IMR-90 (cell line): ENCODE measurements at places on chromosomes 11 and 22. TPM values are rescaled to one million over a fixed set of nuclear protein-coding genes. Genes with fewer than 3 reads are reported as not detected.

- DNase-seq, result peak; percentile 41
- no peak overlapping the region for H3K4me3 ChIP-seq
- no peaks in the 10 kb centered on the region for H3K27me3 ChIP-seq
- H3K36me3 ChIP-seq, result peaks cover 46% of the 10 kb centered on the region
- peak overlapping the region; percentile 72 for H3K27ac ChIP-seq
Observed at GRCh38 chr22:36369922-36370791, 17.6 kb downstream of the MYH9 start.

DNA sequence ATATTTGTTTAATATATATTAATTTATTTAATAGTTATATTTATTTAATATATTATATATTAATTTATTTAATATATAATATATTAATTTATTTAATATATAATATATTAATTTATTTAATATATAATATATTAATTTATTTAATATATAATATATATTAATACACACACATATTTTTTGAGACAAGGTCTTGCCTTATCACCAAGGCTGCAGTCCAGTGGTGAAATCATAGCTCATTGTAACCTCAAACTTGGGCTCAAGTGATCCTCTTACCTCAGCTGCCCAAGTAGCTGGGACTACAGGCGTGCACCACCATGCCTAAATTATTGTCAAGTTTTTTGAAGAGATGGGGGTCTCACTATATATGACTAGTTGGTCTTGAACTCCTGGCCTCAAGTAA, 51.4 kb upstream of the DDI1 start:
- H3K36me3 ChIP-seq, result no peaks in the 10 kb centered on the region
- no peak overlapping the region for H3K4me3 ChIP-seq
- peaks cover 8% of the 10 kb centered on the region for H3K4me1 ChIP-seq
- H3K27me3 ChIP-seq, result no peaks in the 10 kb centered on the region; the same call in 1 of the 2 replicates
- H3K27ac ChIP-seq, result no peak overlapping the region
- no peak for DNase-seq

GRCh38 chr11:44527476-44527875, 38.0 kb upstream of the CD82 start:
- H3K27me3 ChIP-seq, result peaks cover 3% of the 10 kb centered on the region; the same call in 1 of the 2 replicates
- no peaks in the 10 kb centered on the region for H3K36me3 ChIP-seq
- H3K4me3 ChIP-seq, result no peak overlapping the region
- H3K4me1 ChIP-seq, result no peaks in the 10 kb centered on the region
- no peak overlapping the region for H3K27ac ChIP-seq
- DNase-seq, result no peak

- DNase-seq, result no peak
- H3K27ac ChIP-seq, result no peak overlapping the region
- no peaks in the 10 kb centered on the region for H3K36me3 ChIP-seq
- H3K4me3 ChIP-seq, result no peak overlapping the region
- peaks cover 21% of the 10 kb centered on the region for H3K27me3 ChIP-seq
Observed at GRCh38 chr22:22155146-22155545, 89.4 kb upstream of the VPREB1 start.

DNA sequence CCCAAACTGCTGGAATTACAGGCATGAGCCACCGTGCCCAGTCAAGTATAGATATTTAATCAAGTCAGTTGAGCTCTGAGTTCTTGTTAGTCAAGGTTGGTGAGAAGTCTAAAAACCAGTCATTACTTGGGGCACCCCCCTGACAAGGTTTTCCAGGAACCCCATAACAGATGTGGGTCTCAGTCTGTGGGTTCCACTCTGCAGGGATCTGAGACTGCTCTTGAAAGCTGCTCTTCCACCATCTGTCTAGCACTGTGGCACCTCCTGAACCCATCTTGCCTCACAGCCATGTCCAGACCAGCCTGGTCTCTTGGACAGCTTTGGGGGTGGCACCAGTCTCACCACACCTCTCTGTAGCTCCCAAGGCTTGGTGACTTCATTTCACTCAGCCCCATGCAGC, 44.3 kb upstream of the PLET1 start:
- H3K27ac ChIP-seq, result no peak overlapping the region
- no peak for DNase-seq
- H3K4me3 ChIP-seq, result no peak overlapping the region
- no peaks in the 10 kb centered on the region for H3K27me3 ChIP-seq
- H3K4me1 ChIP-seq, result peaks cover 9% of the 10 kb centered on the region

DNA sequence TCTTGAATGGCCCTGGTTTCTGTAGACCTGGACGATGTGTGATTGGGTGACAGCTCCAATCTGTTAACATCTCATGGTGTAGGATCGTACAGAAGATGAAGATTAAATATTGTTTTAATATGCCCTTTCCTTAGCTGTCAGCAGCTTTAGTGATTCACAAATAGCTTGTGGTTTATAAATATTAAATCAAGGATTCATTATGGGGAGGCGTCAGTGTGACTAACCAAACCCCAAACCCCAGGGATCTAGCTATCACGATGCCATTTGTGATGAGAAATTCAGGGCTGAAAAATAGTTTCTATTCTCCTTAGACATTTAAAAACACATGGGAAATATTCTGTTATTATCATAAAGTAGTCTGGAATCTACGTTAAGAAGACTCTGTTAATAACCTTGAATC, 73.4 kb downstream of the NCAM1 start:
- DNase-seq, result no peak
- no peak overlapping the region for H3K4me3 ChIP-seq
- H3K27me3 ChIP-seq, result no peaks in the 10 kb centered on the region
- H3K4me1 ChIP-seq, result no peaks in the 10 kb centered on the region

DNA sequence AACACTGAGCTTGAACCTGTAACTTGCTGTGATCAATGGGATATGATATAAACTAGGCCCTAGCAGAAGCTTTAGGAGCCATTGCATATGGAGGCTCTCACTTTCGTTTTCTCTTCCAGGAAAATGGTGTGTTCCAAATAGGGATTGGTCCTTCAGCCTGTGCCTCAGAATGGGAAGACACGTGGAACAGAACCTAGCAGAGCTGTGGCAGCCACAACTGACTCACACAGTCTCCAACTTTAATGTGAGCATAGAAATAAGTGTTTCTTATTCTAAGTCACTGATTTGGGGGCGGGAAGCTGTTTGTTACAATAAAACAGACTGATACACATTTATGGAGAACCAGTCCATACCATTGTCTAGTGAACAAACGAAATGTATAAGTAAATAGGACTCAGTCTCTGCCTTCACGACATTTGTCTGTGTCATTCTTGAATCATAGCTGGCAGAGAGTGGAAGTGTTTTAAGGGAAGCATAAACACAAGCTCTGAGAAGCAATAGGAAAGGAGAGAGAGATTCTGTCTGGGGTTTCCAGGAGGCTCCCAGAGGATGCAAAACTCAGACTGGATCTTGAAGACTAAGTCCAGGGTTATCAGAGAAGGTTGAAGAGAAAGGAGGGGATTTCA, 97.3 kb downstream of the GALNT18 start:
- H3K27ac ChIP-seq, result no peak overlapping the region
- H3K4me1 ChIP-seq, result no peaks in the 10 kb centered on the region
- H3K27me3 ChIP-seq, result peaks cover 2% of the 10 kb centered on the region; the same call in 1 of the 2 replicates
- DNase-seq, result peak; percentile 22

DNA sequence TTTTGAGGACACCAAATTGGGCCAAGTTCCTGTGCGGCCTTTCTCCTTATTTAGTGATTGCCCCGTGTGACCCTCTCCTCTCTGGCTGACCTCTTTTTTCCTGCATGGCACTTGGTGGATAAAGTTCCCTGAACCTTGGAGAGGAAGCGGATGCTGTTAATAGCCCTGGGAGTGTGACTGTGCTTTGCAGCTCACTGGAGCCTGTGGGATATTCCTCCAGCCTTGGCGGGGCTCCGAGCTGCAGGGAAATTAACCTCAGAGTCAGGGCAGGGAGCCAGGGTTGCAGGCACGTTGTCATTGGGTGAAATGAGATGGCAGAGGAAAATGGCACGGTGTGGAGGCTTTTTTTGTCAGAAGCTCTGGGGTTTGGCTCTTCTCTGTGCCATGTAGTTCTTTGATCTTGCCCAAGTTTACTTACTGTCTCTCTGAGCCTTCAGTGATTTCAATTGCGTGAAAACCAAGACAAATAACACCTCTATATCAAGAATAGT, 965 bp downstream of the OR9Q1 start:
- DNase-seq, result peak; percentile 60
- H3K4me3 ChIP-seq, result no peak overlapping the region
- H3K27me3 ChIP-seq, result no peaks in the 10 kb centered on the region
- peak overlapping the region; percentile 66; the same call in 1 of the 2 replicates for H3K27ac ChIP-seq
- H3K4me1 ChIP-seq, result peaks cover 23% of the 10 kb centered on the region
- no peaks in the 10 kb centered on the region for H3K36me3 ChIP-seq

- no peak overlapping the region for H3K4me3 ChIP-seq
- peaks cover 8% of the 10 kb centered on the region; the same call in 1 of the 2 replicates for H3K27me3 ChIP-seq
- H3K27ac ChIP-seq, result no peak overlapping the region
- H3K4me1 ChIP-seq, result peaks cover 5% of the 10 kb centered on the region
- H3K36me3 ChIP-seq, result no peaks in the 10 kb centered on the region
Observed at GRCh38 chr22:24503843-24504338, 8.8 kb downstream of the UPB1 start.

GRCh38 chr11:129939510-129939909, 44.1 kb upstream of the NFRKB start:
- no peak for DNase-seq
- H3K4me3 ChIP-seq, result no peak overlapping the region
- H3K36me3 ChIP-seq, result peaks cover 3% of the 10 kb centered on the region; the same call in 1 of the 2 replicates
- no peak overlapping the region for H3K27ac ChIP-seq
- no peaks in the 10 kb centered on the region for H3K27me3 ChIP-seq

GRCh38 chr22:32206774-32207758, 2.2 kb upstream of the RFPL2 start:
- H3K4me1 ChIP-seq, result no peaks in the 10 kb centered on the region
- H3K27ac ChIP-seq, result no peak overlapping the region
- H3K36me3 ChIP-seq, result no peaks in the 10 kb centered on the region
- peaks cover 16% of the 10 kb centered on the region; the same call in 1 of the 2 replicates for H3K27me3 ChIP-seq
- no peak overlapping the region for H3K4me3 ChIP-seq

DNA sequence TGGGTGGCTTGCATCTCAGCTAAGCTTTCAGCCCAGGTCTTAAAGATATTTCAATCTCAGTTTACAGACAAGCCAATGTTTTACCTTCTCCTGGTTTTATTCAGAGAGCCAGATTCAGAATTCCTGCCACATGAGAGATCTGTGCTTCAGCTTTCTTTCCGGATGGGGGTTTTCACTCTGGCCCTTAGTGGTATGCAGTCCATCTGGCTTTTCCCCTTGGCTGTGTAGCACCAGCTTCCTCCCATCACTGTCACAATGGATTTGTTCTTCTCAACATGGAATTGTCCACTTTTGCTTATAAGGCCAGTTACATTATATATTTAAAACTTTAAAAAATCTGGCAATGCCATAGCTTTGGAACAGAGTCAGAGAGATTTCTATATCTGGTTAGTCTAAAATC, 303.9 kb downstream of the ETS1 start:
- no peak overlapping the region for H3K27ac ChIP-seq
- H3K27me3 ChIP-seq, result peaks cover 1% of the 10 kb centered on the region; the same call in 1 of the 2 replicates
- no peak overlapping the region for H3K4me3 ChIP-seq
- H3K36me3 ChIP-seq, result no peaks in the 10 kb centered on the region

DNA sequence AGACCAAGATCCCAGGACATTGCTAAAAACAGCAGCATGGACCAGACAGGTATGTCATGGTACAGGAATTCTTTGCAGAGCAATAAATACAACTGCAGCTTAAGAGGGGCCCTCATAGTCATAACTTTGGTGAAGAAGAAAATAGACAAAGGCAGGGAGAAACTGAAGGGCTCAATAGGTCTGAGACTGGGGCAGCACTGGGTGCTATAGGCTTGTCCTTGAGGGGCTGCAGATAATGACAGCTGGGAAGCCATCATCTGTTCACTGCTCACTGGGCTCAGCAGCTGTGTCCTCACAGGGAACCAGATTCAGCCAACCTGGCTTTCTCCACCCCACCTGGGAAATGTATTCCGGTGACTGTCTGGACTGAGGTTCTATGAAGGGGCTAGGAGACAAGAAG, 68.4 kb downstream of the ZNF280B start:
- DNase-seq, result no peak
- no peaks in the 10 kb centered on the region; the same call in 1 of the 2 replicates for H3K27me3 ChIP-seq
- no peak overlapping the region for H3K4me3 ChIP-seq
- no peaks in the 10 kb centered on the region for H3K4me1 ChIP-seq
- no peaks in the 10 kb centered on the region for H3K36me3 ChIP-seq

- peaks cover 11% of the 10 kb centered on the region for H3K4me1 ChIP-seq
- H3K36me3 ChIP-seq, result no peaks in the 10 kb centered on the region
- H3K27ac ChIP-seq, result no peak overlapping the region
- H3K27me3 ChIP-seq, result peaks cover 4% of the 10 kb centered on the region; the same call in 1 of the 2 replicates
- no peak for DNase-seq
Observed at GRCh38 chr11:2303627-2304505, 2.1 kb downstream of the TSPAN32 start.

DNA sequence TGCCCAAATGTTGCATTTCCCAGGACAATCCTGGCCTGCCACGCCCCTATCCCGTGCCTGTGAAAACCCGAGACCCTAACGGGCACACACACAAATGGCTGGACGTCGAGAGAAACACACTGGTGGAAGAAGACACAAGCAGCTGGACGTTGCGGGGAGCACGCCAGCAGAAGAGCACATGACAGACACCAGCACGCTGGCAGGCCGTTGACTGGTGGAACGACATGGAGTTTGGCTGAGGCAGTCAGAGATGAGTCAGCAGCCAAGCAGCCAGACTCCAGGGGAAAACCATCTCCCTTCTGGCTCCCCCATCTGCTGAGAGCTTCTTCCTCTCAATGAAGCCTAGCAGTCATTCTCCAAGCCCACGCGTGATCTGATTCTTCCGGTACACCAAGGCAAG, 606.7 kb upstream of the LRRC4C start:
- no peaks in the 10 kb centered on the region for H3K4me1 ChIP-seq
- H3K36me3 ChIP-seq, result no peaks in the 10 kb centered on the region
- no peaks in the 10 kb centered on the region for H3K27me3 ChIP-seq
- no peak overlapping the region for H3K27ac ChIP-seq

DNA sequence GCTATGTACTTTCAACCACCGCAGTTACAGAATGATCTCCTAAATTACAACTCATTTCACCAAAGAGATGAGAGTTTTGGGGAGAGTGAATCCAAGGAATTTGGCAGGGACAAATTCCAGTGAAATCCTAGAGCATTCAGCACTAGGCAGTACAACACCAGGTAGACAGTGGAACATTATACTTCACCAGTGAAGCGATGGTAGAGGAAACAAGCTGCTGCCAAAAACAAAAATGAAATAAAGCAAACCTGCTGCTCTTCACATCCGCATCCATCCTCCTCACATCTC, 16.9 kb downstream of the SMCO4 start:
- no peaks in the 10 kb centered on the region for H3K36me3 ChIP-seq
- H3K27me3 ChIP-seq, result no peaks in the 10 kb centered on the region
- H3K27ac ChIP-seq, result no peak overlapping the region
- no peak for DNase-seq

GRCh38 chr11:27619039-27619574, 81.1 kb downstream of the BDNF start:
- no peaks in the 10 kb centered on the region for H3K27me3 ChIP-seq
- peak; percentile 33 for DNase-seq
- H3K4me1 ChIP-seq, result peaks cover 2% of the 10 kb centered on the region; the same call in 1 of the 2 replicates

GTSE1 gene
- 5.8 and 5.9 TPM in 2 replicates for total RNA-seq

P2RX3 gene
- total RNA-seq, result not detected in 2 replicates

TMEM121B gene
- under 0.01 TPM in 2 replicates for total RNA-seq

TRIM48 gene
- total RNA-seq, result not detected in 2 replicates

ALDH3B2 gene
- not detected in 2 replicates for total RNA-seq

ROBO4 gene
- 0.56 and 0.72 TPM in 2 replicates for total RNA-seq

MS4A3 gene
- total RNA-seq, result not detected in 2 replicates

OR56A1 gene
- total RNA-seq, result not detected in 2 replicates
